ENCODE measurements at places on chromosomes 1 and 21.

- DNase-seq, result no peak
Observed at GRCh38 chr21:34221331-34222030, 142.3 kb upstream of the KCNE2 start.

GRCh38 chr1:226364901-226365565, 42.9 kb downstream of the PARP1 start:
- no peak for DNase-seq

DNA sequence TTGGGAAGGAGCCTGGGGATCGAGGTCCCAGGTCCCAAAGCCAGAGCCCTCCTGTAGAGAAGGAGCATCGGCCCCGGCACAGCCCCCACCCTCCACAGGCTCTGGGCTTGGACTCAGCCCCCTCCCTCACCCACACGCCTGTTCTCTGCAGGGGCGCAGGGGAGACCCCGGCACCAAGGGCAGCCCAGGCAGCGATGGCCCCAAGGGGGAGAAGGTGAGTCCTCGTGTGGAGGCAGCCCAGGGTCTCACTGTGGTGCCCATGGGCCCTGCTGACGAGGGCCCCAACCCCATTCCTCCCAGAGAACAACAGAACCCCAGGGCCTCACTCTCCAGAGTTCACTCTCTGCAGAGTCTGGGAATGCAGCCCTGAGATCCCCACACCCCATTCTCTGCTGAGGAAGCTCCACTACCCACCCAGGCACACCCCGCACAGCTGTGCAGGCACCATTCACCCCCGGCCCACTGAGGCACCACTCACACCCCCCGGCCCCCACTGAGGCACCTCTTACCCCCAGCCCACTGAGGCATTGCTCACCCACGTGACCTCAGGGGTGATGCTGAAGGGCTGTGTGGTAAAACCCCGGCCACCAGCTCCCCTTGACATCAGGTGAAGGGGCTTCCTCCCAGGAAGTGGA, 21.8 kb downstream of the COL6A2 start:
- DNase-seq, result no peak

- peak; percentile 47 for DNase-seq
Observed at GRCh38 chr1:151458802-151459330, 428 bp downstream of the POGZ start.

- DNase-seq, result no peak
Observed at GRCh38 chr1:101587741-101588140, 350.9 kb downstream of the S1PR1 start.

- DNase-seq, result no peak
Observed at GRCh38 chr1:43349594-43350306, 9.0 kb upstream of the CDC20 start.

GRCh38 chr1:195335541-195335940, 1272.7 kb downstream of the KCNT2 start:
- DNase-seq, result no peak

- no peak for DNase-seq
Observed at GRCh38 chr1:203284411-203285123, 20.8 kb upstream of the BTG2 start.

DNA sequence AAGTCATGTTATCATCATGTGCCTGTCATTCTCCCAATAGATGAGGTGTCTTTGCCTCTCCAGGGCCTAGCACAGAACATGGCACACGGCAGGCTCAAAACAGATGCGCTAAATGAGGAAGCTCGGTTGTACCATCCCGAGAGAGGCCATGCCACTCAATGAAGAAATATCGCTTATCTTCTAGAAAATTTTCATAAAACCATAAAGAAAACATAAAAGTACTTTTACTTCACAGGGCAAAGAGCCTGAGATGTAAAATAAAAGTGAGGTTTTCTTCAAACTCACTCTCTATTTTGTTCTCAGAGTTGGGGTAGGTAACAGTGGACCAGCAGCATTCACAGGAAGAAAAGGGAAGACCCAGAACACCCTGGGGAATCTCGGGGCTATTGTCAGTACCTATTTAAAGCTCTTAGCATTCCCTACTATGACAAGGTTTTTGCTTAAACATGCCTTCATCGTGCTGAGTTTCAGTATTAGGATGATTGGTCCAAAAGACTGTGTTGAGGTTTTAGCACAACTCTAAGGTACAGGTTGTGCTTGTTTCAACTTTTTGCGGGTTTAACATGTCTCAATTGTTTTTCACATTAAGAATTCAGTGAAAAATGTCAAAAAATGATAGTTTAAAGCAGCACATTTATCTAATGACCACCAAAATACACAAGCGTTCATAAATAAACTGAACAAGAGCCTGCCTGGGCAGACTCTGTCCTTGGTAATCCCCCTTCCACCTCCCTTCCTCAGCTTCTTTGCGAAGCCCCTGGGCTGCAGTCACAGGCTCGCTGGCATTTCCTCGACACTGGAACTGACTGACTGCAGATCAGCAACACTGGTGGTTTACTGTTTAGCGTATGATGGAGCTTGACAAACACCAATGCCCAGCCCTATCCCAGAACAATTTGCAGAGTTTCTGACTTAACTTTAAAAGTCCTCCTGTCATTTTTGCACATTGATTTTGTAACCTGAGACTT, 55.6 kb downstream of the COQ8A start:
- DNase-seq, result no peak

GRCh38 chr1:82893712-82894470, 1093.2 kb downstream of the ADGRL2 start:
- DNase-seq, result no peak

DNA sequence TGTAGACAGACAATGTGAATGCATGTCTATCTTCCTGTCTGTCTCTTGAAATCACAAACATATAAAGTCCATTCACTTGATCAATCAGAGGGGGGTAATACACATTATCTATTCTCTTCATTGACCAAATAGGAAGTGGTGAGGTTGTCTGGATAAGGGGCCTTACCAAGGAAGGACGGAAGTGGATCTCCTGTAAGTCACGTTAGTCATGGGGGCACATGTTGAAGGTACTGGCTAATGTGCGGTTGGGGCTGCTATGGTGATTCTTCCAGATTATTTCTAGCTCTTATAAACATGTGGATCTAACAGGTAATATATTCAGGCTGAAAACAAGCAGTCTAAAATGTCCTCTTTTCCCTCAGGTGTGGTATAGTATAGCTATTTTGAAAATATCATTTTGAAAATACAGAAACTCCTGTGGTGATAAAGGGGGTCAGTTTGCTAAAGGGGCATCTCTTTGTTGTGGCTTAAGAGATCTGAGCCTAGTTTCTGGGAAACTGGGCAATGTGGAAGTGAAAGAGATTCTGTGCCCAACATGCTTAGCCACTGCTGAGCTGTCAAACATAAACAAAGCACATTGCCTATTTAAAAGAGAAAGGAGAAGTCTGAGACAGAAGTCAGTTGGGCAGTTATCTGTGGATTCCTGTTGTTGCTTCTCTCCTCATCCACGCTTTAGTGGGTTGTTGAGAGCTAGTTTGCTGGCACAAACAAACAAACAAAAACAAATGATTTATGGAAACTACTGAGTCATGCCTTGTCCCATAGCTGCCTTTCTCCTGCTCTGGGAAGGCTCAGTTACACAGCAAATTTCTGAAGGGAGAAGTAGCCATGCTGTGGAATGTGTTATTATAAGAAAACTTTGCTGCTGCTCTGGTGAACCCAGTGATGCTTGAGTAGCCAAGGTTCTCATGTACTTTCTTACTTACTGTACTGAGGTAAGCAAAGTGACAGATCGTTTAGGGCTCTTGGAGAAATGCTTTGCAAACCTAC, 166.9 kb downstream of the HLX start:
- no peak for DNase-seq

GRCh38 chr1:211643324-211644212, 31.9 kb downstream of the NEK2 start:
- no peak for DNase-seq

DNA sequence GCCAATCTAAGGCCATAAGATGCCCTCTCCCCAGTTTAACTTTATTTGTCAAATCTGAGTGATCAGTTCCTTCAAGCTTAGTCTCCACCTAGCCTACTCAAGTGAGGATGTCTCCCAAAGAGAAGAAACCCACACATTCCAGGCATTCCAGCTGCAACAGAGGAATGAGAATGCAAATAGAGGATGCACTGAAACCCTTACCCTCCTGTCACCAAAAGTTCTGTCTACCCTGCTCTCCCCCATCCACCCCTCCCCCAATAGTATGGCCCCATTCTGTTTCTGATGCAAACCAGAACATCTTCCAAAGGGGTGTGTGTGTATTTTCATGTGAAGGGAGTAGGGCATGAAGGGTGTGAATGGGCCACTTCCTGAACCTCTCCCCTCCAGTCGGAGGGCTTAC, 3.0 kb downstream of the DUSP23 start:
- DNase-seq, result no peak

DNA sequence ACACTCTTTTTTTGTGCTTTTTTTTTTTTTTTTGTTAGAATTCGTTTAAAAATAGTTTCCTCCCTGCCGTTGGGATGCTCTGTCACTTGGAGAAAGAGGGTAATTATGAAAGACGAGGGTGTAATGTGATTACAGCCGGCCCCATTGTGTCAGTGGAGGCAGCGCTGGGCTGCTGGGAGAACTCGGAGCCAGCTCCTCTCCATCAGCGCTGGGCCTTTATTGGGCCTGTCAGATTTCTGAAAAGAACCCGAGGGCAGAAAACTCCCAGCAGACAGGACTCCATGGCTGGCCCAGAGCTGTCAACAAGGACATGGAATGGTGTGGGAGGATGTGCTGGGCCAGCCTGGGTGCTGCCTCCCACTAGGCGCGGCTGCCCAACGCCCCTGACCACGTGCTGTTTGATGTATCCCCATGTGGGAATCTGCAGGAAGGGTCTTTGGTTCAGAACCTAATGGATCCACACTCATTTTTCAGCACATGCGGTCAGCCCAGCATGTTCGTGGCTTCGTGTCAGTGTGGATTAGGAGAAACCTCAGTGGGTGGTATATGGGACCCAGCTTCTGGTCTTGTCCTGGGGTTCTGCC, 222.6 kb upstream of the KIAA0040 start:
- DNase-seq, result no peak

DNA sequence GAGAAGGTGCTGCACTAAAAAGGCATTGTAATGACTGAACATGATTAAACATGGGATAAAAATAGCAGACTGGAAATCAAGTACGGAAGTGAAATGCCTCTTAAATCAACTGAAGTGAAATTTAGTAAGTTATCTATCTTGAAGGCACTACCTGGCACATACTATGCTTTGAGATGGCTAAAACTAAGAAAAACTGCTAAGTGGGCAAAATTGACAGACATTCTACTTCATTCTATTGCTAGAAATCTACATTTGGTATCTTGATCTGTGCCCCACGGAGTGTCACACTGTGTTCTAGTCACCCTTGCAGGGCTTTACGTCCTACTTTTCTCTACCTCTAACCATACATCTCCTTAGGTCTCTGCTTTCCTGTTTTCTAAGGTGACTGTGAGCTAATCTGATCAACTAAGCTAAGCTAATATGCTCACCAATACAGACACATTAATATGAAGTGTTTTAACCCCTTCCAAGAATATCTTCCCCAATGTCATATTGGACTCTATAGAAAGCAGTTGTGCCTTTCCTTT, 4.1 kb downstream of the PDC start:
- DNase-seq, result no peak

DNA sequence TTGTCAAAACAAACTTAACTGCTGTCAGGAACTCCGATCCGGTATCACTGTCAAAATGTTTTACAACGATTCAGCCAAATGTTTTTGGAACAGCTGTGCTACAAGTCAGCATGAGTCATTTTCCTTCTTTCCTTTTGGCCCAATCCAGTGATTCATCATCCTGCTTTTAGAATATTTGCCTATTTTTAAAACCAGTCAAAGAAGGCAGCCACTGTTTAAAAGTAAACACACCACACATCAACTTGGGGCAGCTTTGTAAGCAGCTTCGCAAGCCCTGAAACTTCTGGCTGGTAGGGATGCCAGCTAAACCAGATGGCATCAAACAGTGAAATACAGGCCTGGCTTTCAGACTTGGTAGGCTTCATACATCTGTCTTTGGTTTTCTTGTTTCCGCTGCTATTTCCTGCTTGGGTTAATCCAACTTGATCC, 14.9 kb downstream of the MAP3K7CL start:
- no peak for DNase-seq

- no peak for DNase-seq
Observed at GRCh38 chr1:231188072-231188471, 26.2 kb downstream of the TRIM67 start.

DNA sequence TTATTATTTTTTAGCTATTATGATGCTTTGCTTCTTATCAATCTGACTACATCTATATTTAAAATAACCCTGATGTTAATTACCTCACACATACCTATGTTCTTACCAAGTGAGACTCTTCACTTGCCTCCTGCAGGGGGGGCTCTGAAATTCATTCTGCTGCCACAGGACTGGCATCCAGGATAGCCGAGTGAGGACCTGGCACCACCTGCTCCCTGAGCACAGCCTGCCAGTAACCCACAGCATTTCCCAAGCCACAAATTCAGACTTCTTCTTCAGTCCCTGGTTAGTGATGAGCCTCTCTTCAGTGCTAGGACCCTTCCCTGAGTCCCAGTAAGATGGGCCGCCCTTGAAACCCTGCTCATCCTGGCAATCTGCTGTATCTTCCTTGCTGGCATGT, 296.5 kb upstream of the PLXNA2 start:
- no peak for DNase-seq

DNA sequence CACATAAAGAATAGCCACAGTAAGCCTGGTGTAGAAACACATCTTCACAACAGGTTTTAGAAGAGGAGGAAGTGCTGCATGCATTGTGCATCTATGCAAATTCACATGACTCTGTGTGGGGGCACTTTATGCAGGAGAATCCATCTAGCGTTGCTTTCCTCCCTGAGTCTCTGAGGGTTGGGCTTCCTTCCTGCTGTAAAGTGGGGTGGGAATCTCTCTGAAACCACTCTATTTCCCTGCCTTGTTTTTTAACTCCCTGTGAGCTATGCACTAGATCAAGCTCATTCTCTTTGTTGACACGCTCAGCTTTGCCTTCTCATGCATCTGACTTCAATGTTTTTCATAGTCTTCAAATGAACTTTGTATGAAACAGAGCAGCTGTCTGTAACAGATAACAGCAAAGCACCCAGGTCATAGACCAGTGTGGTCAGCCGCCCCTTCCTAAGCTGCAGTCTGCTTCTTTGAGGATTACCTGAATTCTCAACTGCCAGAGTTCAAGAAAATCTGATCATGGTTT, 102.7 kb upstream of the DPH5 start:
- DNase-seq, result no peak

- no peak for DNase-seq
Observed at GRCh38 chr1:203796236-203796605, 798 bp downstream of the ZBED6 start.

DNA sequence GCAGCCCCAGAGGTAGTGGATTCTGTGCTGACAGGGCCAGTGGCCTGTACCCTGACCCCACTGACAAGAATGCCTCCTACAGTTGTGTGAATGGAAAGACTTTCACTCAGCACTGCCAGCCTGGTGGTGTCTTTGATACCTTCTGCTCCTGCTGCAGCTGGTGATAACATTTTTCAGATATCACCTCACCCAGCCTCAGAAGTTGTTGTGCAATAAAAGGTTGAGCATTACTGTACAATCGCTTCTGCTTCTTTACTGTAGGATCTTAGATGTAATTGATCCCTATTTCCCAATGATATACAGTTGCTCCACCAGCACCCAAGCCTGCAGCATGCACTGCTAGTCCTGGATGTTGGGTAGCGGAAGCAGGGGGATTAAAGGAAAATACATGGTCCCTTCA, 4.8 kb upstream of the CHIA start:
- DNase-seq, result no peak
